ENCODE measurements at places on chromosomes 5 and 9. TPM values are rescaled to one million over a fixed set of nuclear protein-coding genes. Genes with fewer than 3 reads are reported as not detected.

Gene HTR4
- total RNA-seq = not detected

DNA sequence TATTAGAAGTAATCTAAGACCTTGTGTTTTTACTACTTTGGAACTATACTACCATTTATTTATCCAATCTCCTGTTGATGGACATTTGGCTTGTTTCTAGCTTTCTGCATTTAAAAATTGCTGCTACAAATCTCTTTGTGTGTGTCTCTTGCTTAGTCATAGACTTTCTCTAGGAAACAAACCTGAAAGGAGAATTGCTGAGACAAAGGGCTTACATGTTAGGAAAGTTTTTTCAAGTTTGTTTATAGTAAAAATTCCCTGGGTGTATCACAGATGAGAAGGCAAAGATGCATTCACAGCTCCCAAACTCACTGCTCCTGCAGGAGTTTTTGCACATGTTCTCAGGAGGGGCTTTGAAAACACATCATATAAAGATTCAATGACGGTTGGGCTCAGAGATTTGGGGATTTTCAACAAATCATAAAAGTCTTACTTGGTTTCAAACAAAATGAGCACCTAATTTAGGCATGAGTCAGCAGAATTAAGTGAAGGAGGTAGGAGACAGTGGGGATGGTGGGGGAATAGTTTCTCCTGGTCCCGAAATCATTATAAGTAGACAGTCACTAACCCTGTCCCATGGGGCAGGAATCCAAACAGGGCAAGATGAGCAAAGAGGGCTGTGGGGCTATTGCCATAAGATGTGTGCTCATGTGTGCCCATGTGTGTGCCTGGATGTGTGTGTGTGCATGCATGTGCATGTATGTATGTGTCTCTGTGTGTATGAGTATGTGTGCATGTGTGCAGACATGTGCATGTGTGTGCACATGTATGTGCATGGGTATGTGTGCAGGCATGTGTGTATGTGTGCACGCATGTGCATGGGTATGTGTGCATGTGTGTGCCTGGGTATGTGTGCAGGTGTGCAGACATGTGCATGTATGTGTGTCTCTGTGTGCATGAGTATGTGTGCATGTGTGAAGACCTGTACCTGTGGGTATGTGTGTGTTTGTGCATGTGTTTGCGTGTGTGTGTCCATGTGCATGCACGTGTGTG, 43.4 kb upstream of the S1PR3 start:
- H3K27me3 ChIP-seq = peaks cover 14% of the 10 kb centered on the region
- no peaks in the 10 kb centered on the region for H3K36me3 ChIP-seq
- H3K4me1 ChIP-seq = peaks cover 6% of the 10 kb centered on the region
- DNase-seq = peak; percentile 14

DNA sequence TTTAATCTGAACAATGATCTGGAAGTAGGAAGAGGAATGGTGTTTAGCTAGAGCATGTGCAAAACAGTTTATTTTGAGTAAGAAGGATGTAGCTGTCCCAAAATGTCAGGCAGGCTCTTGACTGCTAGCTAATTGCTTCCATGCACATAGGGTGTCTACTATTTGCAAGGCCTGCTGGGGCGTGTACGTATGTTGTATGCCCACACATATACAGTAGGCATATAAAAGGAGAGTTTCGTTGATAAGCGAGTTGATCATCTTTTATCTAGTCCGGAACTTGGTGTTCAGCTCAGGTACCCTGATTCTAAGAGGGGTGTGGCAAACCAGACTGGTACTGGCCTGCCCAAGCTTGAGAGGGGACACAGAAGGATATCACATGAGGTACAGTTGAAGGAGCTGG, 177.2 kb downstream of the GOLPH3 start:
- no peaks in the 10 kb centered on the region for H3K36me3 ChIP-seq
- DNase-seq = no peak
- H3K4me3 ChIP-seq = no peak overlapping the region
- peaks cover 2% of the 10 kb centered on the region for H3K4me1 ChIP-seq
- H3K27ac ChIP-seq = no peak overlapping the region

- no peaks in the 10 kb centered on the region for H3K36me3 ChIP-seq
- peaks cover 40% of the 10 kb centered on the region for H3K27me3 ChIP-seq
- no peaks in the 10 kb centered on the region for H3K4me1 ChIP-seq
- no peak for DNase-seq
- no peak overlapping the region for H3K27ac ChIP-seq
These were observed 79.4 kb downstream of the SFXN1 start for GRCh38 chr5:175557778-175558177.

GRCh38 chr9:101028346-101029314, at the start of gene PLPPR1:
Gene PLPPR1, plus strand, starts transcription at chr9:101028727.
- H3K27ac ChIP-seq = no peak within 1 kb of the TSS
- no peak for DNase-seq
- H3K4me1 ChIP-seq = no peaks in the 10 kb centered on the region
- no peaks in the 10 kb centered on the region for H3K36me3 ChIP-seq

Gene MAST4
- 21.6 TPM for total RNA-seq

DNA sequence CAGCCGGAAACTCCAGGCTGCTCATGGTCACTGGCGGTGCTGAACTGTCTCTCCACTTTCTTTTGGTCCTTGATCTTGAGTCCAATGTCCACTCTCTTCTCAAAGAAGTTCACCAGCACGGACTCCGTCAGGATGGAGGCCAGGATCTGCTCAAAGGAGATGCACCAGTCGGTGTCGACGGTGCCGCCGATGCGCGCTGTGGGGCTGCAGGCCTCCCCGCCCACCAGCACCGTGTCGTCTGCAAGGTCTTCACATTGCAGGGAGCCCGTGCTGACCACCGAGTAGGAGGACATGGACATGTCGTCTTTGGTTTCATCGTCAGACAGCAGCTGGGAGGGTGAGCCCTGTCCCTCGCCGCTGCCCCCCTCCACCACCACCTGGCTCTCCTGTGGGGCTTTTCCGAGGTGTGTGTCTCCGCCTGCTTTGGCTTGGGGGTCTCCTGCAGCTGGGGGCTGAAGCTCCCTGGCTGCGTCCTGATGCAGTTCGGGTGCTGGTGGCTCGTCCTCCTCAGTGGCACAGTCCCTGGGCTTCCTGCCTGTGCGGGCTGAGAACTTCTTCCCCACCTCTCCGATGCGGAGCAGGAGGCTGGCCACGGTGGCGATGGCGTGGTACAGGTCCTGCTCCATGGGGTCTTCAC, 5.0 kb upstream of the MRNIP start:
- DNase-seq = no peak
- no peak overlapping the region for H3K27ac ChIP-seq
- no peaks in the 10 kb centered on the region for H3K27me3 ChIP-seq
- peaks cover 17% of the 10 kb centered on the region for H3K36me3 ChIP-seq

- DNase-seq = no peak
- H3K4me1 ChIP-seq = no peaks in the 10 kb centered on the region
- H3K27ac ChIP-seq = no peak overlapping the region
- no peaks in the 10 kb centered on the region for H3K27me3 ChIP-seq
- H3K4me3 ChIP-seq = no peak overlapping the region
- no peaks in the 10 kb centered on the region for H3K36me3 ChIP-seq
These were observed 22.4 kb downstream of the BOD1 start for GRCh38 chr5:173594061-173594460.

DNA sequence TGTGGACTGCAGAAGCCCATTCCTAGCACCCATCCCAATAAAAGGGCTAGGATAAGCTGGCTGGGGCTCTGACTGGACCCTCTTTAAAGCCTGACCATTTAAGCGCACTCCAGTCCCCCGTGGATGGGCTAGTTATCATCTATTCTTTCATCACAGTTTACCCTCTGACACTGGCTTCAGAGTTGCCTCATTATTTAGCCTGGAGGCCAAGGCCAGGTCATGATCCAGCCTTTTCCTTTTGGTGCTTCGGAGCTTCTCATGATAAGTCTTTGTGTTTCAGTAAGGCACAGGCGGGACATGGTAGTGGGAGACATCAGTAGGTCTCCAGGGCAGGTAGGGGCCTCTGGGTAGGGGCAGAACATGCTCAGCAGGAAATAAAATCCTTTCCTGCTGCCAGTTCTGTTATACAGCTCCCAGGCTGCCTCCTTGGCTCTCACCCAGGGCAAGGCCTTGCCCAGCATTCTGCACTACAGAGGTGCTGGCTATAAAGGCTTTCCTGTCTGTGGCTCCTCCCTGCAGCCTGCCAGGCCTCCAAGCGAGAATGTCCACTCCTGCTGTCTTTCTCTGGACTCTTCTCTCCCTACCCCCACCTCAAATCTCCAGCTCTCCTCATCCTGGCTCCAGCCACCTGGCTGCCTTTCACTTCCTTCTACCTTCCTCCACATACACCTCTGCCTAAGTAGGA, 128.8 kb downstream of the FSTL4 start:
- peaks cover 16% of the 10 kb centered on the region for H3K27me3 ChIP-seq
- H3K27ac ChIP-seq = no peak overlapping the region
- peak; percentile 15 for DNase-seq
- H3K4me3 ChIP-seq = no peak overlapping the region
- no peaks in the 10 kb centered on the region for H3K4me1 ChIP-seq
- no peaks in the 10 kb centered on the region for H3K36me3 ChIP-seq

Gene FAM200C
- 0.88 TPM for total RNA-seq

Gene ST8SIA4
- total RNA-seq = 59.3 TPM

Gene CCDC152
- 6.9 TPM for total RNA-seq

DNA sequence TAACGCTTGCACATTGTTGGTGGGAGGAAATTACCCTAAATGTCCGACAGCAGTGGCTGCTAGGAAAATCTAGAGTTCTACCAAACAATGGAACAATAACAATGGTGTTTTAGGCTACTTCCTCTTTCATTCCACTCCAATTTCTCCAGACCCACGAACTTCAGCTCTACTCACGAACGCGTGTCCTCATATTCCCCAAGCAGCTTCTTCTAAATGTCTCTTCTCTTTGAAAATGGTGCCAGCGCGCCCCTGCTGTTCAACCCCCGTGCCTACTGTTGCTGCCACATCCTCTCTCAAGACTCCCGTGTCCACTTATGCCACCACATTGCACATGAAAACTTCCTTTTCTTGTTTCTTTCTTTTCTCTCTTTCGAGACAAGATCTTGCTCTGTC, 25.6 kb downstream of the OR2V2 start:
- no peaks in the 10 kb centered on the region for H3K36me3 ChIP-seq
- H3K27me3 ChIP-seq = peaks cover 66% of the 10 kb centered on the region
- H3K4me1 ChIP-seq = peaks cover 55% of the 10 kb centered on the region
- peak overlapping the region; percentile 84 for H3K27ac ChIP-seq

Gene ROPN1L
- total RNA-seq = 1.1 TPM

Gene CDH9
- total RNA-seq = not detected

Measured in activated CD8-positive, alpha-beta memory T cell treated with anti-CD3 and anti-CD28 coated beads, Interleukin-2, amount 10 ng/mL, durations not matched to agents 7 days and 5 days (primary cell).